ENCODE measurements at places on chromosomes 5 and 9. TPM values are rescaled to one million over a fixed set of nuclear protein-coding genes. Genes with fewer than 3 reads are reported as not detected.

DNA sequence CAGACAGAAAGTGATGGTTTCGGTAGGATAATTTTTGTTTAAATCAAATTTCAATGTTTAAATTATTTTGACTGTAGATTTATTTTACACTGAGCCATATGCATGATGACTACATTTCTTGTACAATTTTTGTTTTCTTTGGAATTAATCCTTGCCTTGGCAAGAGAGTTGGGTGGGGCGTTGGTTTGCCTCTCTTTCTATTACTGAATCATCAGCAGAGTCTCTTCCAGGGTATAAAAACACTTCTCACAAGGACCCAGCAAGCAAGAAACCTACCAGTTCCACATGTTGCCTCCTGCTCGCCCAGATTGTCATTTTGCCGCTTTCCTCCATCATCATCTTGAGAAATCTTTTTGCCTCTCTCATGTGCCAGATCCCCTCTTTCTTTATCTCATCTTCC is 455.0 kb upstream of the DMAC1 start:
- DNase-seq: no peak
- H3K4me3 ChIP-seq: no peak overlapping the region
- H3K27ac ChIP-seq: no peak overlapping the region
- no peaks in the 10 kb centered on the region for H3K27me3 ChIP-seq
- no peaks in the 10 kb centered on the region for H3K36me3 ChIP-seq

Gene MLANA
- not detected for total RNA-seq

- DNase-seq: no peak
- 0 out of 2 replicates have a peak, but pooled peaks cover 2% of the 10 kb centered on the region for H3K4me1 ChIP-seq
- no peak overlapping the region for H3K4me3 ChIP-seq
- H3K36me3 ChIP-seq: no peaks in the 10 kb centered on the region
- H3K27me3 ChIP-seq: no peaks in the 10 kb centered on the region
Measured at GRCh38 chr9:76559286-76559685, 100.3 kb downstream of the GCNT1 start.

DNA sequence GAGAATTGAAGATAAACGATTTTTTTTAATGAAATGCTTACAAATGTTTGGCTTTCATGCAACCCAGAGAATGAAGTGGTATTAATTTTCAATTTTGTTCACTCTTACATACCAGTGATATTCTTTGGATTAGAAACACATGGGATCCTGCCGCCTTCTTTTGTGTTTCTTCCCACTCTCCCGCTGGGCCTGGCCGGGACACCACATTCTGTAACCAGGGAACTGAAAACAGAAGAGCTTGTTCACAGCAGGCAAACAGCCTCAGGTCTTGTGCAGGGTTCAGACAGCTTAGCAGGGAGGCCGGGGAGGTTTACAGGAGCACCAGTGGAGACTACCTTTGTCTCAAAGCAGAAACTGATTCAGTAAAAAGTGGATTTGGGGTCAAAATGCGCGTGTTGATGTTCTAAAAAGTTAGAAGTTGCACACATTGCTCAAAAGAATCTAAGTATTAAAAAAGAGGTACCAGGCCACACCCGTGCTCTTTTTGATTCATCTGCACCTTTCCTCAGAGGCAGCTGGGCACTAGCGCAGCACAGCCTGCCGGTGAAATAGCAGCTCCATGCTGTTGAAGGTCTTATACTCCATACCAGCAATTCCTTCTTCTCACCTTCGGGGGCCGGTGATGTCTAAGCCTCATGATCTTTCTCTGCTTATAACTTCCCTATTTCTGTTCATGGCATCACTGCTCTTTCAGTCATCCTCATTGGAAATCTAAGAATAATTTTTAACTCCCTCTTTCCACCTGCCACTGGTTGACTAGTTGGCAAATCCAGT is 67.1 kb downstream of the GRAMD2B start:
- H3K4me1 ChIP-seq: no peaks in the 10 kb centered on the region
- H3K27me3 ChIP-seq: no peaks in the 10 kb centered on the region
- H3K4me3 ChIP-seq: no peak overlapping the region
- DNase-seq: no peak
- peaks cover 2% of the 10 kb centered on the region for H3K36me3 ChIP-seq

Gene CCDC152
- total RNA-seq: 10.2 TPM

DNA sequence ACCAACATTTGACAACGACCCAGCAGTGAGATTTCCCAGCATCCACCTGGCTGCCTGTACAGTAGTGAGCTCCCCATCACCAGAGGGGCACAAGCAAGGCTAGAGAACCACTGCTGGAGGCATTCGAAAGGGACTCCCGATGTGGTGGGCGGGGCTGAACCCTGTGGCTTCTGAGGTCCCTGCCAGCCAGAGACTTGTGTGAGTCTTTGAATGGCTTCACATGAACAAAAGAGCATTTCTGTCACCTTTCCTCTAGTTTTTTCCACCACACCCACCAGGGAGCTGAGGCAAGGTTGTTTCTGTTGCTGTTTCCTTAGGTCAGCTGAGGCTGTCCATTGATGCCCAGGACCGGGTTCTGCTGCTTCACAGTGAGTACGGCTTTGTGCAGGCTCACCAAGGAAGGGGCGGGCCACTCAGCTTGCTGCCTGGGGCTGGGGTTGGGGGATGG is 15.7 kb downstream of the RGS3 start:
- H3K4me3 ChIP-seq: no peak overlapping the region
- peaks cover 5% of the 10 kb centered on the region for H3K4me1 ChIP-seq
- DNase-seq: no peak
- no peaks in the 10 kb centered on the region for H3K36me3 ChIP-seq
